ENCODE measurements at places on chromosomes 6 and 20.

DNA sequence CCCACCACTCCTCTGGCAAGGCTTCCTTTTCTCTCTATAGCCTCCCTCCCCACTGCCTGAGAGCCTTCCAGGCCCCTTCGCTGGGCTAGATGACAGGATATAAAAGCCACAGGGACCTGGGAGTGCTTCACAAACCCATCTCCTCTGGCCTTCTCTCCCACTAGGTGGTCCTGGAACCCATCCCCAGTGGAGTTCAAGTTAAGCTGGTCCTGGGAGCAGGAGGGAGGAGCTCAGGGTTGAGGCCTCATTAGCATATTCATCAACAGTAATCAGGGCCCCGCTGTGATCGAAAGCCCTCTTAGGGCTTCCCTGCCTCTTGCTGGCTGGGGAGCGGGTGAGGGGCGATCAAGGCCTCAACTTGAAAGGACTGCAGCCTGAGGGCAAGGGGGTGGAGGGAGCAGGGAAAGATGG is 9.1 kb downstream of the EBF4 start:
- no peak for DNase-seq

DNA sequence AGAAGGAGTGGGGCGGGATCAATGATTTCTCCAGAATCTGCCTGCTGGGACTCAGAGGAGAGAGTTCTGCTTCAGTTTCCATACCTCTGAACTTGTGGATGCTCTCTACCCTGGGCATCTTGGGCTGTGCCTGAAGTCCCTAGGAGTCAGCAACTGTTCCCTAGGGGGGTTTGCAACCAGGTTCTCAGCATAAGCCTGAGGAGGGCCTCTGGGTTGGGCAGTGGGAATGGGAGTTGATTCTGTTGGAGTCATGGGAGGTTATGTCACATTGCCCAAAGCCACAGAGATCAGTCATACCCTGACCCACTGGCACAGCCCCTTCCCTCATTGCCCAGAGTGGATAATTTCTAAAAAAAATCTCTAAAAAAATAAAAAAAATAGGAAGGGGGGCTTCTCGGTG is 47.4 kb downstream of the MOCS1 start:
- no peak for DNase-seq

DNA sequence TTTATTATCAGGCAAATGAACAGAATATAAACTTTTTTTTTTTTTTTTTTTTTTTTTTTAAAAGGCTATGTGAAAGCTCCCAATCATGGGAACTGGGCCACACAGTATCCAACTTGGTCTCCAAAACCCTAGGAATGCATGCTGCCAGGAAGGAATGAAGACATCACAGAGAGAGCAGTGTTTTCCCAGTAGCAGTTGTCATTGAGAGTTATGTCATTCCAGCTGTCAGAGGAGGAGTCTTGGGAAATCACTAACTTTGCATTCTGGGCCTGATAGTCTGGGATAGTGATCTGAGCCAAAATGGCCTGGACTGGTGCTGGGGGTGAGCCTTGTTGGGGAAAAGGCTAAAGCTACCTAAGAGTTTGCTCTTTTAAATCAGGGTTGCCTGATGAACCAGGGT is 231.3 kb upstream of the MAP3K7 start:
- DNase-seq, result no peak

GRCh38 chr20:10209091-10209490 is 9.5 kb upstream of the SNAP25 start:
- DNase-seq, result no peak
